Posterior cingulate gyrus (tissue), 11 donors: ENCODE measurements at places on chromosomes 2 and 18.

DNA sequence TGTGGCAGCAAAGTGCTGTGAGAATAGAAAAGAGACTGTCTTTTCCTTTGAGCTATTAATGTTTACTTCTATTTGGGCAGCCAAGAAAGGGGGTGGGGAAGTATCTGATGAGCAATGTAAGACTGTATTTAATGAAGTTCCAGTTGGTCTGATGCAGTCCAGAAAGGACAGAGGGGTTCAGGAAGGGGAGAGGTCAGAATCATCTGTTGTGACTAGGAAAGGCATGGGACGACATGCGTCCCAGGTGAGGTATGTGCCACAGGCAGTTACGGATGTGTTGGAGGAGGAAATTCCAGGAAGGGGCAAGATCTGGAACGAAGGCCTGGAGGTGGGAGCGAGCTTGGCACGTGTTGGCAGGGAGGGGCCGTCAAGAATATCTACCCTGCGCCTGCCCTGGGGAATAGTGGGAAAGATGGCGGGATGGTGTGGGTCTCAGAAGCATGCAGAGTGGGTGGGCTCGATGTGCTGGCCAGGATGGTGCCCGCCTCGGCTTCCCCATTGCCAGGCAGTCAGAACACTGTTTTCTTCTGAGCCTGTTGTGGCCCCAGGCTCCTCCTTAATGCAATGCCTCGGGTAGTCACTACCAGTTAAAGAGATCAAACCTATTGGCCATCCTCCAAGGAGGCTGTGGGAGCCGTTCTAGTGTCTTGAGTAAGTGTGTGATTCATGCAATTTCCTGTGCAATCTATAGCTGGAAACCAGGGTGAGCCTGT lies 57.8 kb upstream of the TXNDC2 start:
- no peak for DNase-seq

- DNase-seq, result peak; percentile 37
These were observed 18.1 kb downstream of the ZAP70 start for GRCh38 chr2:97731274-97732020.

DNA sequence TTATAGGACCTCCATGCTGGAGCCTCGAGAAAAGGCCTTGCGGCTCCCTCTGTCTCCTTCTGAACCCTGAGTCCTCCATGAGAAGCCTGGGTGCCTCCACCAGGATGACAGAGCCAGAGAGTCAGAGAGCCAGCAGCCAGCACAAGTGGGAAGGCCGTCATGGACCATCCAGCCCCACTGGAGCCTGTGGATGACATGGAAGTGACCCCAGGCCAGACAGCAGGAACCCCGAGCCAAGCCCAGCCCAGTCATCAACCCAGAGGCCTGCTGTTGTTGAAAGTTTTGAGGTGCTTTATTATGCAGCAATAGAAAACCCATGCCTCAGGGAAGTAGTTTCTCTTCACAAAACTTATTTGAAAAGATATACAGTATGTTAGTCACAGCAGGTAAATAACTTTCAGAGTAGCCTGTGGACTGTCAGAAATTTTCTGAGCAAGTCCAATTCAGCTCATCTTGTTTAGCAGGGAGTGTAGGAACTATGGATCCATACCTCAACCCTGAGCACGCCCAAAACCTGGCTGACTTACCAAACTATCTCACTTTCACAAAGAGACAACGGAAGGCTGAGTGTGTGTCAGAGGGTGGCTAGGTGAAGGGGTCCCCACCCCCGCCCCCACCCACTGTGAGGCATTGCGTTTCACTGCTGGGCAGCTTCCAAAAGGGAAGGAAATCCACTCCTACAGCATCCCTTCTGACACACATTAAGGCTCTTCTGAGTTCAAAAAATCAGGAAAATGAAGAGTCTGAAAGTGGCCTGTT lies 79.9 kb upstream of the NDUFV2 start:
- DNase-seq, result no peak

DNA sequence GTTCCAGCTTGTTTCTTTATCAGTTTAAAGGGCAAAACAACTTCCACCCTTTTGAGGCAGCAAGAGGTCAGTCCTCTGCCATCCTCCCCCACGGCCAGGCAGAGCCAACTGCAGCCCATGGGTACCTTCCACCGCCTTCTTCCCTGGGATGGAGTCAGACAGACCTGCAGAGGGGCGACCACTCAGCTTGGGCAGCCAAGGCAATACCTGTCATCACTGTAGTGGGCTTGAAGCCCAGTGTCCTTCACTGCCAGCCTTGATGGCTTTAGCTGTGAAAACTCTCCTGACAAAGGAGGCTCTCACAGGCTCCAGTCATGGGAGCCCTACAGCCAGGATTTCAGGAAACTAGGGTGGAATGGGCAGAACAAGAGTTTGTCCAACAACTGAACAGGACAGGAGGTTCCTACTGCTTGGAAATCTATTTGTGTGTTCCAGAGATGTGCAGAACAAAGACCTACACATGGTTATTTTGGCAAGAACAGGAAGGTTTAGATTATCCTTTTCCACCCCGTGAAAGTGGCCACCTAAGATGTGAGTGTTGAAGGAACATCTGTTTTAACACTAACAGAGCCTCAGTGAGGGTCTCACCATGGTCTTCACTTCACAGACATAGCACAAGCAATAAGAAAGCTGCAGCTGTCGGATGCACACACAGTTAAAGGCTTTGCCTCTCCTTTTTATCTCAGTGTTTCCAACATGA lies 93.9 kb upstream of the RMDN2 start:
- DNase-seq, result no peak

DNA sequence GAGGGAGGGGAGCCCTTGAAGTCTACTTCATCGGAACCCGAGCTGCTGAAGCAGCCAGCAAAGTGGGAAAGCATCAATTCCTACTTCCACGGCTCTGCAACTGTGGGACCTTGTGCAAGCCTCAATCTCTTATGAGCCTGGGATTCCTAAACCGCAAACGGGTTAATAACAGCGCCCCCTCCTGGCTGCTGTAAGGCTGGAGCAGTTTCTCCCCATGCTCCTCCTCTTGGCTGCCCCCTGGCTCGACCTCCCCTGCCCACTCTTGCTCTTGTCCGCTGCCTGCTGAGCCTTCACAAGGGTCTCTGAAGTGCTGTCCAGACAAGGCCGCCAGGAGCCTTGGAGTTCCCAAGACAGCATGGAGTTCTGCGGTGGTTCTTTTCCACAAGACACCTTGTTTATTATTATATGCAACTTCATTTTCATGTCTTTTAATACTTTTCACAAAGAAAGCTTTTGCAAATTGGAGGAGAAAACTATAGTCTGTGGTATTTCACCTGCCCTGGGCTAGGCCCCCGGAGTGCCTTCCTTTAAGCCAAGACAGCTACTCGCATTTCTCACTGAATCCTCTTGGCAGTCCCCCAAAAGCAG lies 157.2 kb downstream of the DDX1 start:
- no peak for DNase-seq

DNA sequence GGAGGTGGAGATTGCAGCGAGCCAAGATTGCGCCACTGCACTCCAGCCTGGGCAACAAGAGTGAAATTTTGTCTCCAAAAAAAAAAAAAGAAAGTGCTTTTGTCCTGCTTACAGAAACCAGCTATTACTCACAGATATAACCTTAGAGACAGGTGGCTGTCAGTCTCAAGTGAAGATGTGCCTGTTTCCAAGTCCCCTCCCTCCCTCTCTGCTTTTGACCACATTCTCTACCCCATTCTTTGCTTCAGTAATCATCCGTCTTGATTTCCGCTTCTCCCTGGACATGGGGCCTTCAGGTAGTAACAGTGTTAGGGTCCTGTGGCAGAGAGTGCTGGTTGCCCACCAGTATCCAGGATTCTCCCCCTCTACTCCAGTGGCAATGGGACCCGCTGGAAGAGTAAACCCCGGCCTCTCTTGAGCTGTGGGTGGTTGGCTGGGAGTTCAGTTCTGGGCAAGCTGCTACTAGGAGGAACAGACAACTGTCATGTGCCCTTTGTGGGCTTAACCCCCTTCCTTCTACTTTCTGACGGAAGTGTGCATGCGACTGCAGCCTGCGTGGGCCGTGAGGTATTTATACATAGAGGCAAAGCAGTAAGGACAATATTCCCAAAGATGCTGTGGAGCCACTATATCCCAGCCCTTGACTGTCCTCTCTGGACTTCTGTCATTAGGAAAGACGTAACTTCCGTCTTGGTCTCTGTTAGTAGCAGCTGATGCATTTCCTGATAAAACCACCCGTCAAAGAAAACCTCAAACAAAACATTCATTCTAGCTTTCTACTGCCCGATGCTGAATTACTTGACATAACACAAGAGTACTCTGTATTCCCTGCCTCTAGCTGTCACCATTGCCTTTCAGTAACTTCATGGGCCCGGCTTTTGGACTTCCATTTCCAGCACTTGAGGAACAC lies 17.8 kb downstream of the PDCL3 start:
- DNase-seq, result no peak

DNA sequence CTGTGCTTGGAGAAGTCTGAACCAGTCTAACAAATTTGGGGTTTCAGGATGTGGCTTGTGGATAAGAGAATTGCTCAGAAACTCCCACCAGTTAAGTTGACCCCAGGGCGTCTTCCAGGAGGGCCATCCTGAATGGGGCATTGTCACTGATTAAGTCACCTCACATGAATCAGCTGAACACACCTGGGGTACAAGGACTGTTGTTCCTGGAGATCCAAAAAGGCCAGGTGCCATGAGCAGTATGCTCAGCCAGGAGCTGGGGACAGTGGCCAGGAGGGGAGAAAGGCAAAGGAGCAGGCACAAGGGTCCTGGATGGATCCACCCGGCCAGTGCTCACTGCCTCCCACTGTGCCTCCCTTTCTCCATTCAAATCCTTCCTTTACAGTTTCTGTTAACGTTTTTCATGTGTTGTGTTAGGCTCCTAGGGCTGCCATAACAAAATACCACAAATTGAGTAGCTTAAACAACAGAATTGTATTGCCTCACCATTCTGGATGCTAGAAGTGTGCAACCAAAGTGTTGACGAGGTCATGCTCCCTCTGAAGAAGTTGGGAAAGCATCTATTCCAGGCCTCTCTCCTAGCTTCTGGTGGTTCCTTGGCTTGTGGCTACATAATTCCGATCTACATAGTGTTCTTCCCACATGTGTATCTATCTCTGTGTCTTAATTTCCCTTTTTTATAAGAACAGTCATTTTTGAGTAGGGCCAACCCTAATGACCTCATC lies 33.4 kb downstream of the TRABD2A start:
- DNase-seq, result no peak

- no peak for DNase-seq
These were observed 3.5 kb downstream of the CTDP1 start for GRCh38 chr18:79682894-79683625.

GRCh38 chr2:219661955-219662395 lies 34.5 kb downstream of the SLC4A3 start:
- DNase-seq, result no peak

- DNase-seq, result no peak
These were observed 33.4 kb upstream of the SKA1 start for GRCh38 chr18:50341443-50341842.

DNA sequence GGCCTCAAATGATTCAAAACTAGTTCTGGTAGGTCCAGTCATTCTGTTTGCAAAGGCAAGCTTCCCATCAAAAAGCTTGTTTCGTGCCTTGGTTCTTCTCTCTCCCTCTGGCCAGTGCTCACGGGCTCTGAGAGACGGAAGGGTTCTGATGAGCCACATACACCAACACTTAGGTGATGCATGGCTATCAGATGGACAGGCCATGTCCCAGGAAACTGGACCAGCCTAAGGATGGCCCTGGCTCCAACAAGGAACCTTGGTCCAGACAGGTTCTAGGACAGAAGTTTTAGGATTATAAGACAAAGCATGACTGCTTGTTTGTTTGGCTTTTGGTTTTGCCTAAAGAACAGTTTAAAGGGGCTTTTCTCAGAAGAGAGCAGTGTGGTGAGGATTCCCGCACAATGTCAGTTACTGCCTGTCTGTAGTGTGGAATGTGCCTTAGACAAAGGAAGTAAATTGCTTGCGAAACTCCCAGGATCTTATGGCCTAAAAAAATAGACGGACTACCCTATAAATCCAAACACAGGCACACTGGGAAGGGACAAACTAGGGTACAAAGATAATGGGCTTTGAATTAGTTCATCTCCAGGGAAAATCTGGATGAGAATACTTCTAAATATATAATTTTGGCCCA lies 10.3 kb downstream of the CYP1B1 start:
- DNase-seq, result no peak

DNA sequence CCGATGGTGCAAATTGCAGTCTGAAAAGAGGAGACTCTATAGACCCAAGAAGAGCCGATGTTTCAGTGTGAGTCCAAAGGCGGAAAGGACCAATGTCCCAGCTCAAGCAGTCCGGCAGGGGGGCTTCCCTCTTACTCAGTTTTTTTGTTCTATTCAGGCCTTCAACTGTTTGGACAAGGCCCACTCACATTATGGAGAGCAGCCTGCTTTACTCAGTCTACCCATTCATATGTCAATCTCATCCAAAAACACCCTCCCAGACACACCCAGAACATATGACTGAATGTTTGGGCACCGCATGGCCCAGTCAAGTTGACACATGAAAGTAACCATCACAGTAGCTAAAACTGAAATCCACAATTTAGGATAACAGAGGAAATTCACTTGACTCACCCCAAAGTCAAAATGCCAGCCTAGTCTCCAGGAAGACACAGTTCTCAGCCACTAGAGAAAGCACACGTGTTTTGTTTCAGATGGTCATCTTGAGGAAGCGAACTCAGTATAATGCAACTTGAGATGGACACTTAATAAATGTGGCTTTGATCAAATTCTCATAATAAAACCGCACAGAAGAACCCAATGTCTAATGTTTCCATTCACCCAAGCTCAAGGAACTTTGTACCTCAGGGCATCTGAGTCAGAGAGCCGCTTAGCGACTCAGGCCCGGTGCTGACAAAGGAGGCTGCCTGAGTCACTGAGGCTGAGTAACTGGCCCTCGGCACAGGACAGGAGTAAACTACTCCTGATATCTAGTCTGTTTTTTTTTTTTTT lies 2.4 kb downstream of the FHL2 start:
- no peak for DNase-seq

DNA sequence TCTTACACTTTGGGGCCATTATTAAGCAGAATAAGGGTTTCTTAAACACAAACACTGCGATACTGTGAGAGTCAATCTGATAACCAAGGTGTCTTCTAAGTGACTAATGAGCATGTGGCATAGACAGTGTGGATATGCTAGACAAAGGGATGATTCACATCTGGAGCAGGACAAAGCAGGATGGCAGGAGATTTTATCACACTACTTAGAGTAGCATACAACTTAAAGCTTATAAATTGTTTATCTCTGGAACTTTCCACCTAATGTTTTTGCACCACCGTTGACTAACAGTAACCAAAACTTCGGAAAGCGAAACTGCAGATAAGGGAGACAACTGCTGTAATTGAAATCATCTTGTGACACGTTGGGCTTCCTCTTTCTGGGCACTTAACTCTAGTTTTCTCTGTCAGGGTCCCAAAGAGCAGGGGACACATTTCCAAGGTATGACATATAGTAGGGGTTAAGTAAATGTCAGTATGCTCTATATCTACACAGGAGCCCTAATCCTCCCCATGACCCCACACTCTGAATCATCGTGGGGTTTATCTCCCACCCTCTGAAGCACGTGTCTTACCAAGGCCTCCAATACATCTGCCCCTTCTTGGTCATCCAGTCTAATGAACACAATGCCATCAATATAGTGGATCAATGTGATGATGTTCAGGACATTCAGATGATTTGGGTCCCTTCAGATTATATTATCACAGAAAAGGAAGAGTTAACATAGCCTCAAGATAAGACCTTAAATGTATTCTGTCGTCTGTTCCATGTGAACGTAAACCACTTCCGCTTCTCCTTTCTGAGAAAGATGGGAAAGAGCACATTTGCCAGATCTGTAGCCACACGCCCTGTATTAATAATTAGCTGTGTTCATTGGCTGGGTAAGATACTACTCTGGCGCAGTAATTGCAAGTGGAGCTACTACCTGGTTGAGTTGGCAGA lies 78.7 kb downstream of the FTCDNL1 start:
- no peak for DNase-seq
